ENCODE measurements at places on chromosomes 1 and 21. TPM values are rescaled to one million over a fixed set of nuclear protein-coding genes. Genes with fewer than 3 reads are reported as not detected.

The SPRR1A gene
- not detected for total RNA-seq

The HIVEP3 gene
- 1.8 TPM for total RNA-seq

The FASLG gene
- not detected for total RNA-seq

The TNFRSF4 gene
- total RNA-seq, result not detected

The TRPM2 gene
- not detected for total RNA-seq

The LAMB3 gene
- 8.5 TPM for total RNA-seq

The RNU1-4 gene
- not detected for total RNA-seq

The KRTAP12-2 gene
- total RNA-seq, result not detected

The GUCA2B gene
- total RNA-seq, result not detected

DNA sequence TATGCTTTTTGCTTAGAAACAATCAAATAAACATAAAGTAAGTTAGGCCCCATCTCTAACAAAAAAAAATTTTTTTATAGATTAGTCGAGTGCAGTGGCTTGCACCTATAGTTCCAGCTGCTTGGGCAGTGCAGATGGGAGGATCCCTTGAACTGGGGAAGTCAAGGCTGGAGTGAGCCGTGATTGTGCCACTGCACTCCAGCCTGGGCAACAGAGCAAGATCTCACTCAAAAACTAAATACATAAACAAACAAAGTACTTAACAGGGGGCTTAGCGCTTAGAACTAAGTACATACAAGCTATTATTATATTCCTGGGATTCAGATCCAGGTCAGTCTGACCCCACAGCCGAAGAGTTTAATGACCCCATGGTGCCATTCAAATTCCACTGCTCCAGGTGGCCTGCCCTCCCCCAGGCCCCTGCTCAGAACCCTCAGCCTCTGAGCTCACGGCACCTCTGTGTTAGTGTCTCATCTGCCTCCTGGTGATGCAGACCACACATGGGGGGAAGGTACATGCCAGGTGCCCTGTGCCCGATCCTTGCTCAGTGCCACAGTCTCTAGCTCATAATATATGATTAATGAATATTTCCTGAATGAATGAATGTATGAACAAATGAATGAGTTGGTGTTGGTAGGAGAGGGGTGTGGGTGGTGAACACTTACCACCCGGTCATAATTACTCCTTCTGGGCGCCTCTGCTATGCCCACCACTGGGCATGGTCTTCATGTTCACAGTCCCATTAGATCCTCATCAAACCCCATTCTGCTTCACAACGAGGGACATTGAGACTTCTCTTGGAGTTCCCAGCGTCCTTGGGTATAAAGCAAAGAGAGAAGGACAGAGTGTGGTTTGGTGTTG is 14.6 kb downstream of the NCMAP start:
- DNase-seq, result no peak

GRCh38 chr1:28258628-28259251 is 578 bp upstream of the SESN2 start:
- no peak for DNase-seq

DNA sequence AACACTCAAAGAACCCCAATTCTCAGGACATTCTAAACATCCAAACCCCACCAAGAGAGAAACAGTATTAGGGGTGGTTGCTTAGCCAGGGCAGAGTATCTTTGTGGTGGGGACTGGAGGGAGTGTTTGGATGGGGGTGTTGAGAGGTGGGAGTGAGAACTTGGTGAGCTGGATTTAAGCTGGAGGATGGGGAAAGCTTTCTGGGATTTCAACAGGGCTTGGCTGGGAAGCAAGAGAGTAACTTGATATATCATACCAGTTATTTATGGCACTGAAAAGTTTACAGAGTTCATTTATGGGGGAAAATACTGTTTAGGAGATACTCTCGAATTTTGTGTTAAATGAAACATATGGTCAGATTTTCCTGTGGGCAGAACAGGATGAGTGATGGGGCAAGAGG is 6.8 kb upstream of the CNIH3 start:
- peak; percentile 50 for DNase-seq

GRCh38 chr1:204716660-204717059 is 31.1 kb upstream of the LRRN2 start:
- DNase-seq, result no peak

GRCh38 chr1:222310836-222311235 is 237.1 kb downstream of the HHIPL2 start:
- peak; percentile 95 for DNase-seq

GRCh38 chr1:109061183-109061582 is 14.6 kb downstream of the TAF13 start:
- DNase-seq, result peak; percentile 9

DNA sequence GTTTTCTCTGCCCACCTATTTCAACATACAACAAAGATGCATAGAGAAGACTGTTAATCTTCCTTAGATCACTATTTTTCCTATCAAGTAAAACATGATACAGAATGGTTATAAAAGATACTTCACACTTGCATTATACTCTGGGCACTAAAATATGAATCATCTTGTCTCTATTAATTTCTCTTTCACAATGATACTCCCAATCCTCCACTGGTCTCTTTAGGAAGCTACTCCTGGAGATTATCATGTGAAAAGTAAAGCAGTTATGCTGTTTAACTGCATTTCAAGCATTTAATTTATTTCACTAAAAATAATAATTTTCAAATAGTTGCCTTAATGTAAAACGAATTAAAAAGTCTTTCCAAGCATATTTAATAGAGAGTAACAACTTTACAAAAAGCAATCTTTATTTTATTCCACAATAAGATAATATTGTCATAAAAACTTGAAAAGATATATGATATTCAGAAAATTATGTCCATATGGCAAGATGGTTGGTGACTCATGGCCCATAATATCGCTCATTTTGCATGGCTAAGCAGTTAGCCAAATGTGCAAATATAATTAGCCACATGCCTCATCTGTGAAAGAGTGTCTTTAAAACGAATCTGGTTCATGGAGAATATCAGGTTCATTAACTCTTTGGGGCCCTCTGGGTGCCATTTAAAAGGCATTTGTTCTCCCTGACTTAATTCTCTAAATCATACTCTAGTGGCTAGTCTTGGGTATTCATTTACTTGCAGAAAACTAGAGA is 1569.0 kb upstream of the B3GALT2 start:
- DNase-seq, result peak; percentile 22

- no peak for DNase-seq
Measured at GRCh38 chr1:151512801-151513625, 1.8 kb downstream of the CGN start.

DNA sequence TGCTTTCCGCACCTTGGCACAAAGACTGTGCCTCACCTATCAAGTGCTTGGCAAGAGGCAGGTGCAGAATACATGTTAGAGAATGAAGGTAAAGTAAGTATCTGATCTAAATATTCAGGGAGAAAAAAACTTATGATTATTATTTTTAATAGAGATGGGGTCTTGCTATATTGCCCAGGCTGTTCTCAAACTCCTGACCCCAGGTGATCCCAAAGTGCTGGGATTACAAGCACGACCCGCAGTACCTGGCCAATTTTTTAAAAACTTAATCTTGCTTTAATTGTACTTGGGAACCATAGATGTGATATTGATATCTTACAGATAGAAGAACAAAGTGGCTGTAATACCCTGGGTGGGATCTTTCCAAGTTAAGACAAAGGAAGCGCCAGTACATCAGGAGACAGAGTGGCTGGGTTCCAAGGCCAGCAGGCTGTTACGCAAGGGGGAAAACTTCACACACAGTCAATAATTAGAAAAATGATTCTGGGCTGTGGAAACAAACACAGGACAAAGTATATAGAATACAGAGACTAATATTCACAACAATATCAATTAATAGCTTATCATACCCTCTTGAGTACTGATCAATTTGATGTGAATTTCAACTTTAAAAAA is 58.6 kb upstream of the ATP1A1 start:
- no peak for DNase-seq

DNA sequence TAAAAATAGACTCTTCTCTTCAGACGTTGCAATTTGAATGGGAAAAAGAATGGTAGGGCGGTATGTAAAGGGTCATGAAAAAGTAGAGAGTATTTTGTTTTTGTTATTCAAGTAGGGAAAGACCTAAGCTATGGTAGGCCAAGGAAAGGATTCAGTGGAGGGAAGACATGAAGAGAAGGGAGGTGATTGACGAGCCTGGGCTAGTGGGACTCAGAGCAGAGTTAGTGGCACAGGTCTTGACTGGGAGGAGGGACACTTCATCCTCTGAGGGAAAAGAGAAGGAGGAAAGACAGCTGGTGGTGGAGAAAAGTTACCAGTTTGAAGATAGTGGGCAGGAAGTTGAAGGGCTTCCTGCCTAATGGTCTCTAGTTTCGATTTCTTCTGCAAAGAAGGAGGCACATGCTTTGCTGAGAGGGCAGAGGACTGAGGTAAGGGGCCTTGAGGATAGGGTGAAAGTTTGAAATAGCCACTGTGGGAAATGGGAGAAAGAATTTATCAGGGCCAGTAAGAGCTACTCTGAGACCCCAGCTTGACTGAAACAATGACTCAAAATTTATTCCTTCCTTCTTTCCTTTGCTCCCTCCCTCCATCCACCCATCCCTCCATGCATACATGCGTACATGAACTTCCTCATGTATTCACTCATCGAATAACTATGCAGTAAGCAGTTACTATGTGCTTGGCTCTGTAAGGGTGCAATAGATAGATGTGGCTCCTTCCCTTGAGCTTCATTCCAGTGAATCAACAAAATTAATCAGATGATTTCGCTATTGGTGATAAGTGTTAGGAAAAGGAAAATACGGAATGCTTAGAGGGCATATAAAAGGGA is 4.2 kb downstream of the CD48 start:
- DNase-seq, result no peak

DNA sequence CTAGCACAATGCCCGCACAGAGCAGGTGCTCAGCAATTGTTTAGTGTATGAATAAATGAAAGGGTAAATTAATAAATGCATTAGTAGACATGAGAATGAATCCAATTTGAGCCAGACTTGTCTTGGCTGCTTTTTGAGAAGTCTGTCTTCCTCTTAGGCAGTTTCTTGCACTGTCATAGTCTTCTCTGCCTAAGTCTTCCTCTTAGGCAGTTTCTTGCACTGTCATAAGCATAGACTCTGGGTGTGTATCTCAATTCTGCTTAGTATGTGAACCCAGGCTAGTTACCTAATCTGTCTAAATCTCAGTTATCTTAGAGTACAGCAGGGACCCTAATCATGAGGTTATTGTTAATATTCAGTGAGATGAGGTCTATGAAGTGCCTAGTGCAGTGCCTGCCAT is 27.2 kb downstream of the NHLH2 start:
- DNase-seq, result no peak

- DNase-seq, result no peak
Measured at GRCh38 chr1:82879701-82880305, 1079.1 kb downstream of the ADGRL2 start.

GRCh38 chr1:184650177-184650866 is 104.3 kb downstream of the EDEM3 start:
- no peak for DNase-seq

GRCh38 chr1:154154534-154155191 is at the start of gene NUP210L:
NUP210L (minus strand) TSS chr1:154155073.
- DNase-seq, result no peak
